Islet precursor cell (in vitro differentiated cells): ENCODE measurements at places on chromosomes 11 and 22.
A peak's percentile ranks its signal among the peaks of the same experiment; 100 is the strongest.

- DNase-seq = no peak
Measured at GRCh38 chr11:102158164-102158735, 48.0 kb downstream of the YAP1 start.

DNA sequence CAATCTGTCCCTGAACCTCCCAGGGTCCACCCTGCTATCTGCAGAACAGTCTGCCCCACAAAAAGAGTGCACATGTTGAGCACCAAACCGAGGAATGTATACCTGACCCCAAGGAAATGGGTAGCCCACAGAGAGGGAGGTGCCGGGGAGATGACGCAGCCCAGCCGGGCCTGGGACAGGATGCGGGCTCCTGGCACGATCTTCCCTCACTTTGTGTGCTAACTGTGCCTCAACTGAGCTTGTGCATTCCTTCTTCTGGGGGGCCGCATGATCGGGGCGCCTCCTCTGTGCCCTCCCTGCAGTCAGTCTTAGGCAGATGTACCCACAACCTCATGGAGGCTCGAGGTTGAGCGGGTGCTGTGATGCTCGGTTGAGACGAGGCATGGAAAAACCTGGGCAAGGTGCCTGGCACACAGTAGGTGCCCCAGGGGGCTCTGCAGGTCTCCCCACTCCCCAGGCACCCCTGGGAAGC, 2.4 kb downstream of the GAS2L1 start:
- peak; percentile 53 for DNase-seq

- DNase-seq = peak; percentile 43
Measured at GRCh38 chr11:1226226-1226985, 3.5 kb downstream of the MUC5B start.

DNA sequence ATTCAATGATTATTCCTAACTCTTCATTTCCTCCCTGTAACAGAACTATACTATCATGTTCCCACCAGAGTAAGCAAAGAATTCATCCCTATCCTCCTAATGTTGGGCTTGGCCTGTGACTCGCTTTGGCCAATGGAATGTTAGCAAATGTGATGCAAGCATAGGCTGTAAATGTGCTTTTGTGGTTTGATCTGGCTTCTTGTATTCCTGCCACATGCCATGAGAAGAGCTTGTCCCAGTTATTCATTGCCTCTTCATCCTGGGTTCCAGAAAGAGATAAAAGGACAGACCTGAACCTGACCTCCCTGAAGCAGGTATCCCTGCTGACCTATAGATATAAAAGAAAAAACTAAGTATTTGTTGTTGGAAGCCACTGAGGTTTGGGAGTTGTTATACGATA, 51.0 kb downstream of the SYTL2 start:
- peak; percentile 70 for DNase-seq

GRCh38 chr11:7435176-7435575, 50.1 kb upstream of the OLFML1 start:
- no peak for DNase-seq

- peak; percentile 99 for DNase-seq
Measured at GRCh38 chr22:36409911-36410756, 22.4 kb upstream of the MYH9 start.

- DNase-seq = no peak
Measured at GRCh38 chr11:16960250-16960649, 54.0 kb downstream of the PLEKHA7 start.

DNA sequence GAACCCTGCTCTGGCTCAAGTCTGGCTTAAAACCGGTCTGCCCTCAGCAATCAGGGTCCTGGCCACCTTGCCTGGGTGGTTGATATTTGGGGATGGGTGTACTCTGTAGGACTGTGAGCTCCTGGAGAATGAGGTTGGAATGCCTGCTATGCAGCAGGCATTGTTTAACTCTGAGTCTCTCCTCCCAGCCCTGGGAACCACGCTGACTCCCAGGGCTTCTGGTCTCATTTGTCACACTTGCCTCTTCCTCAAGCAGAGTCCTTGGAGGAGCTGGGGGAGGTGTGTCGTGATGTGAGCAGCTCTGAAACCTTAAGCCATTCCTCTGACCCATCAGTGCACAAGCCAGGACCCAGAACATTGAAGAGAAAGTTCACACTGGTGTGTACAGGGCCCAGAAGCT, 340.1 kb downstream of the MN1 start:
- DNase-seq = peak; percentile 98

DNA sequence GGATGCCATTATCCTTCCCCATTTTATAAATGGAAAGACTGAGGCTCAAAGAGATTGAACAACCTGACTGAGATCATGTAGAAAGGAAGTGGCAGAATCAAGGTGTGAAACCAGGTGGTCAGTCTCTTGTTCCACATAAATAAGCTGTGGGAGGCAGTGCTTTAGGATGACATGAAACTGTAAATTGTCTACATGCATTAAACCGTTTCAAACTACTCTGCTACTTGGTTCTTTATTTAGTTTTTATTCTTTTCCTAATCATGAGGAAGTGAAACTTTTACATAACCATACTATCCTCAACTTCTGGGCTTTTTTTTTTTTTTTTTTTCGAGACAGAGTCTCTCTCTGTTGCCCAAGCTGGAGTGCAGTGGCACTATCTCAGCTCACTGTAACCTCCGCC, 34.9 kb downstream of the CADM1 start:
- no peak for DNase-seq

DNA sequence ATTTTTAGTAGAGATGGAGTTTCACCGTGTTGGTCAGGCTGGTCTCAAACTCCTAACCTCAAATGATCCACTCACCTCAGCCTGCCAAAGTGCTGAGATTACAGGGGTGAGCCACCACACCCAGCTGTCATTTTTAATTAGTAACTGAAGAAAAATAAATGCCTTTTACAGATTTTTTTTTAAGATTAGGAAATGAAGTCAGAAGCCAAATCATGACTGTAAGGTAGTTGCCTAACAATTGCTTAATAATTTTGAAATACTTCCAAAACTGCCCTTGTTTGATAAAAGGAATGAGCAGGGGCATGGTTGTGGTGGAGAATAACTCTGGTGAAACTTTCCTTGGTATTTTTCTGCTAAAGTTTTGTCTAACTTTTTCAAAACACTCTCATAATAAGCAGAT, 98.9 kb upstream of the SLC5A12 start:
- DNase-seq = no peak

GRCh38 chr11:64766881-64767280, 7.1 kb upstream of the PYGM start:
- peak; percentile 45 for DNase-seq

DNA sequence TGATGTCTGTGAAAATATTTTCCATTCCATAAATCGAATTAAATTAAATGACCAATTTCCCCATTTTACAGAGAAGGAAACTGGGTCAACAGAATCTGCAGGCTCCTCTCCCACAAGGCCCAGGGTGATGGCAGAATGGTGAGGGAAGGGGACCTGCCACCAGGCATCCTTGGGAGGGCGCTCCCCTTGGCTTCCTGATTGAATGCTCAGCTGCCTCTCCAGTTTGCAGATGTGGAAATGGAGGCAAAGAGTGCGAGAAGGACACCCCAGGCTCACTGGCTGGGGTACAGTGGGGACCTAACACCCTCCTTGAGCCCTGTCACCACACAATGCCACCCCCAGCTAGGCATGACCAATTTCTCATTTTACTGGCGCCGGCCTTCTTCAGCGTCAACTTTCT, 28.5 kb upstream of the CSNK1E start:
- peak; percentile 27 for DNase-seq

- no peak for DNase-seq
Measured at GRCh38 chr11:41996533-41996932, 537.1 kb upstream of the LRRC4C start.

GRCh38 chr22:24429411-24430365, 2.3 kb downstream of the ADORA2A start:
- no peak for DNase-seq

- DNase-seq = no peak
Measured at GRCh38 chr11:84751371-84751770, 875.8 kb downstream of the DLG2 start.

GRCh38 chr11:123856444-123856843, 29.0 kb downstream of the TMEM225 start:
- no peak for DNase-seq

DNA sequence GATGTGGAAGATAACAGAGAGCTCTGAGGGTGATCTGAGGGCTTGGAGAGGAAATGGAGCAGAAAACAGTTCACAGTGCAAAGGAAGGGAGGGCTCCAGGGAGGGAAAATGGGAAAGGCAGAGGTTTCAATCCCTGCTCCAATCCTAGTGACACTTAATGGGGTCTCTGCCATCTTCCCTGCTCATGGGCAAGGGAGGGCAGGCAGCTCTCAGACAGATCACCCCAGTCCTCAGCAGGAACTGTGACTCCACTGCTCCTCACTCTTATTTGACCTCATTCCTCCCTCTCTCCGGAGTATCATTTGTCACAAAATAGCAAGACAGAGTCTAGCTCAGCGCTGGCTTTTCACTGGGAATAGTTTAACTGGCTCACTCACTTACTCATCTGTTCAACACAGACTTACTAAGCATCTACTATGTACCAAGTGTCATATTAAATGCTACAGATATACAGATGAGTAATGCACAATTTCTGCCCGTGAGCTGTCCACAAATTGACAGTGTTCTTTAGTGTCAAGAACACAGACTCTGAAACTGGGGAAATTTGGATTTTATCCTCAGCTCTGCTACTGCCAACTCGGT, 817.4 kb downstream of the OPCML start:
- no peak for DNase-seq

- no peak for DNase-seq
Measured at GRCh38 chr11:72988821-72989220, 153.3 kb downstream of the FCHSD2 start.

DNA sequence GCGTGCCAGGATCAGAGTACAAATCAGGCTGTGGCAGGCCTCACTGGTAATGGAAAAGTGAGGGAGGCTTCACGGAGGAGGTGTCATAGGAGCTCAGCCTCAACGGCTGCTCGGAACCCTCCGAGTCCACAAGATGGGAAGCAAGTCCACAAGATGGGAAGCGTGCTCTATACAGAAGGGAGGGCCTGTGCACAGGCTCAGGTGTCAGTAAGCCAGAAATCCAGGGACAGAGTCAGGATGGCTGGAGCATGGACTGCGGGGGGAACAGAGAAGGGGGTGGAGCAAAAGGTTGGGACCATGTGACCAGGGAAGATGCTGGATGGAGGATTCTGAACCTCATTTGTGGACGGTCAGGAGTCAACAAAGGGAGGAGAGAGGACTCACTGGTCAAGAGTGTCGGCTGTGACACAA, 3.4 kb upstream of the DPP3 start:
- DNase-seq = no peak

- DNase-seq = no peak
Measured at GRCh38 chr11:68546555-68546954, 86.0 kb downstream of the PPP6R3 start.

DNA sequence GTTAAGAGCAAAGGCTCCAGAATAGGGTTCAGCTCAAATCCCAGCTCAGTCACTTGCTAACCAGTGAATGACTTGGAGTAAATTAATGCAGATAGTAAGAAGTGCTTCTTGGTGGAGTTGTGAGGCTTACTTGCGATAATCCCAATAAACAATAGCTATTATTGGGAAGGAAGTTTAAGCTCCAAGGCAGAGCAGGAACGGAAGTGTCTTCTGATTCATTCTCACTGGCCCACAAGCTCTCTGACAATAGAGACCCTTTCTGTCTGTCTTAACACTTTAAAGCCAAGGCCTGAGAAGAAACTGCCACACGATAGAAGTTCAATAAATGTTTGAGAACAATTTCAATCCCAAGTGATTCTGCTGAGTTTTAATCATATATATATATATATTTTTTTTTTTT, 155.4 kb downstream of the DBX1 start:
- DNase-seq = no peak

DNA sequence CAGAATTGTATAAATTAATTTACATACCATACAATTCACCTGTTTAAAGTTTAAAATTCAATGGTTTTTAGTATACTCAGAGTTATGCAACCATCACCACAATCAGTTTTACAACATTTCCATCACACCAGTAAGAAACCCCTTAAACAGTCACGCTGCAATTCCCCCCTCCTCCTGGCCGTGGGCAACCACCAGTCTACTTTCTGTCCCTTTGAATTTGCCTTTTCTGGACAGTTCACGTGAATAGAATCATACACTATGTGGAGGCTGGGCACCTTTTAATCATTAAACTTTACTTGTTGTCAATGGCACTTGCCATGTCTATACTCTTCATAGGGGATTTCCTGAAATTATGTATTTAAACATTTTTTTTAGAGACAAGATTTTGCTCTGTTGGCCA, 20.1 kb upstream of the SWAP70 start:
- no peak for DNase-seq

DNA sequence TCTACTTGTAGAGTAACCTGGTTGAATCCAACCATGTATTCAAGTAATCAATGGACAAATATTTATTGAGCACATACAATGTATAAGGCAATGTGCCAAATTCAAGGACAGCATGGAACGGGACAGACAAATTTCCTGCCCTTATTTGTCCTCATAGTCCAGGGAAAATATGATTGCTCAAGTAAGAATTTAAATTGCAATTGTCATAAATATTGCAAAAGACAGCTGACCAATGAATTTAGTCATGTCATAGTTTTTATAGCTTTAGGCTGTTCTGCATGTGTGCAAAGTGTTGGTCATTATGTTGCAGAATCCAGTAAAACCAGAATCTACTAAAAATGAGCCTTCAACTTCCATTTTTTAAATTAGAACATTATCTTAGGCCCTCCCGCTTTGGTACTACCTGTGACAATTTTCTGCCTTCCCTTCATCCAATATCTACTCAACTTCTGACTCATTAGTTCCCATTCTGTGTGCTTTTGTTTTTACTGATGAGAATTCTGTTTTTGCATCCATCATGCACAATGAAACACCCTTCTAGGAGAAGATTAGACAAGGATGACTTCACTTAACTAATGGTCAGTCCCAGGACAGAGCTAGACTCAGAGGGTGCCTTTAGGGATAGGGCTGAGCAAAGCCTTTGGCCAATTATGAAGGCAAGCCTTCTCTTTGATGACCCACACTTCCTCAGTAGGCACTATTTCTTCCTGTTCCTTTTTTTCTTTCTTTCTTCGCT, 45.8 kb upstream of the FIBIN start:
- no peak for DNase-seq

DNA sequence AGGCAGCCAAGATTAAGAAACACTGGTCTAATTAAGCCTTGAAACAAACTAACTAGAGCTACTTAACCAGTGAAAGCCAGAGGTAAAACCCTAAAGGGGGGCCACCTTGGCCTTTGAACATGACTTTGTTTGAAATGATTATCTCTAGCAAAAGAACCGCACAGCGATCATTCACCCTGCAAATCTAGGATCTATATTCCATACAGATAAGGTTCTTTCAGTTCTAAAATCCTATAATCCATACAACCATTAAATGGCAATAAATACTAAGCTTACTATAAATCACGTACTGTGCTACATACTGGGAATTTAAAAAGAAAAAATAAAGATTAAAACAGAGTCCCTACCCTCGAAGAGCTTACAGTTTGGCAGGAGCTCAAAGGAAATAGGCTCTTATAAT, 40.6 kb downstream of the RBFOX2 start:
- DNase-seq = no peak

- peak; percentile 34 for DNase-seq
Measured at GRCh38 chr11:94658386-94658785, 91.2 kb downstream of the PIWIL4 start.

GRCh38 chr22:25193130-25193529, 6.5 kb upstream of the CRYBB3 start:
- no peak for DNase-seq

GRCh38 chr22:38741166-38741565, 14.6 kb downstream of the SUN2 start:
- DNase-seq = no peak

GRCh38 chr22:49508561-49508960, 319.1 kb downstream of the BRD1 start:
- DNase-seq = peak; percentile 34
